Fibroblast of lung (primary cell): ENCODE measurements at places on chromosomes 16 and 17. TPM values are rescaled to one million over a fixed set of nuclear protein-coding genes. Genes with fewer than 3 reads are reported as not detected.

DNA sequence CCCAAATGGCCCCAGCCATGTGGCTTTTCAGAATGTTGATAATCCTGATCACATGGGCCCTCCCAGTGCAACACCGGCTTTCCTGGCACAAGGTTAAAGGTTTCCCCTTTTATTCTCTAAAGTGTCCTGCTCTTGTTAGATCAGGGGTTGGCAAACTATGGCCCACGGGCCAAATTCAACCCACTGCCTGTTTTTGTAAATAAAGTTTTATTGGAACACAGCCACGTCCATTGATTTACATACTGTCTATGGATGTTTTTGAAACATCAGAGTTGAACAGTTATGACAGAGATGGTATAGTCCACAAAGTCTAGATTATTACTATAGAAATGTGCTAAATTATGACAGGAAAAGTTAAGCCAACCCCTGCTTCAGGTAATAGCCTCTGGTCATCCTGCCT, 157.3 kb downstream of the ZFHX3 start:
- no peak overlapping the region for H3K27ac ChIP-seq
- no peak overlapping the region for H3K4me3 ChIP-seq
- H3K27me3 ChIP-seq, result no peaks in the 10 kb centered on the region

- H3K27ac ChIP-seq, result no peak overlapping the region
- H3K36me3 ChIP-seq, result no peaks in the 10 kb centered on the region
- no peaks in the 10 kb centered on the region for H3K27me3 ChIP-seq
- no peaks in the 10 kb centered on the region for H3K4me1 ChIP-seq
These were observed 399.9 kb upstream of the CDH11 start for GRCh38 chr16:65521633-65522328.

- no peak overlapping the region for H3K27ac ChIP-seq
- no peaks in the 10 kb centered on the region for H3K36me3 ChIP-seq
- peaks cover 52% of the 10 kb centered on the region for H3K27me3 ChIP-seq
- no peak for DNase-seq
These were observed 658 bp downstream of the CACNG4 start for GRCh38 chr17:66964930-66965800.

DNA sequence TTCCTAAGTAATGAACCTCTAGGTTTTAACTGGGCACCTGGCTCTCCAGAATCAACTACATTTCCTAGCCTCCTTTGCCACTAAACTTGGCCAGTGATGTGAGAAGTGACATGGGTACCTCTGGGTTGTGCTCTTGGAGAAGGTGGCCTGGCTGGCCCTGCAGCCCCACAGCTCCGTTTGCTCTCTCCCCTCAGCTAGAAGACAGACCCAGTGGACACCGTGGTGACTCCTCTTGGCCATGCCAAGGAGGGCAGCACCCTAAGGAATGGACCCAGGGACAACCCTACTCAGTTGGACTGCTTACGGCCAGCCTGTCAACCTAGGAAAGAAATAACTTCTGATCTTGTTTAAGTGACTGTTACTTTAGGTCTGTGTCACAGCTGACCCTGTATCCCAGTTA, 151.4 kb downstream of the TMEM132E start:
- H3K36me3 ChIP-seq, result no peaks in the 10 kb centered on the region
- H3K4me3 ChIP-seq, result no peak overlapping the region
- no peaks in the 10 kb centered on the region for H3K4me1 ChIP-seq
- DNase-seq, result no peak
- H3K27ac ChIP-seq, result no peak overlapping the region

- no peak overlapping the region for H3K4me3 ChIP-seq
- no peaks in the 10 kb centered on the region for H3K4me1 ChIP-seq
- H3K36me3 ChIP-seq, result no peaks in the 10 kb centered on the region
- H3K27ac ChIP-seq, result no peak overlapping the region
These were observed 195.3 kb downstream of the ZNF423 start for GRCh38 chr16:49660626-49661025.

DNA sequence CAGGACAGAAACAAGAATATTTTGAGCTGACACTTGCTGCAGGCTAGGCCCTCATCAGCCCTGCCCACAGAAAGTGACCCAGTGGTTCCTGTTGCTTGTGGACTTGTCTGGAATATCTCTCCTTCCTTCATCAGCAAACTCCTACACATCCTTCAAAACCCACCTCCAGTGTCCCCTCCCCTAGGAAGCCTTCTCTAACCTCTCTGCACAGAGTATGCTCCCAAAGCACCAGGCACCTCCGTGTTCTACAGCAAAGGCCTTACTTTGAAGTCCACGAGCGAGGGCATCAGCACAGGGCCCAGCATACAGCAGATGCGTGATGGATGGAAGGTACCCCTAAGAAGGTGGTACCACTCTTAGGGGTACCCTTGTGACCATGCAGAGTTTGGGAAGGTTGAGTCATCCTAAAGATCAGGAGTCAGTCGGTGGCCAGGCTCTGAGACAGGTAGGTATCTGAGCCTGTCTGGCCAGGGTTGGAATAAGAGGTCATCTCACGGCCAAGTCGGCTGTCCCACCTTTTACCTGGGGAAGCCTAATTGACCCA, 2.0 kb downstream of the CCDC102A start:
- H3K27ac ChIP-seq, result no peak overlapping the region
- H3K27me3 ChIP-seq, result no peaks in the 10 kb centered on the region
- no peak overlapping the region for H3K4me3 ChIP-seq
- H3K36me3 ChIP-seq, result no peaks in the 10 kb centered on the region
- no peak for DNase-seq
- H3K4me1 ChIP-seq, result peaks cover 15% of the 10 kb centered on the region

The TNP2 gene
- not detected in 2 replicates for total RNA-seq

The HOXB1 gene
- not detected in 2 replicates for total RNA-seq

The CTRB2 gene
- total RNA-seq, result not detected in 2 replicates

The KRTAP9-8 gene
- total RNA-seq, result not detected in 2 replicates
